ENCODE measurements at places on chromosomes 11 and 22.

DNA sequence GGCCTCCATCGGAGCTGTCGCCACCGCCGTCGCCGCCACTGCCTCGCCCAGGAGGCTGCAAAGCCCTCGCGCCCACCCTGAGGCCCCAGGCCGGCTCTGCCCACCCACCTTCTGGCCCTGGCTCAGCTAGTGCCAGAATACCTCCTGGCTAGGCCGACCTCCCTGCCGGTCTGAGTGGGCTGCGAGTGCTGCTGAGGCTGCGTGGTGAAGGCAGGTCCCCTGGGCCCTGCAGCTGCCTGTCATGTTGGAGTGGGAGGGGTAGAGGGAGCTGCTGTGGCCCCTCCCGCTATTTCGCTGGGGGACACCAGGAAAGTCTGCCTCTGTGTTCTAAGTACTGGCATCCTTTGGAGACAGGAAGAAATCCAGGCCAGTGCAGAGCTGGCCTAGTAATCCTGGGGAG lies 34.2 kb downstream of the LRRC10B start:
- DNase-seq, result no peak

- peak; percentile 56 for DNase-seq
Observed at GRCh38 chr22:37079668-37080171, 28.2 kb downstream of the KCTD17 start.

GRCh38 chr11:63635762-63636465 lies 21.7 kb upstream of the PLAAT3 start:
- DNase-seq, result peak; percentile 39

GRCh38 chr11:112797092-112797491 lies 164.1 kb upstream of the NCAM1 start:
- no peak for DNase-seq

Data from right cardiac atrium (tissue), 5 donors.